ENCODE measurements at places on chromosomes 7 and 10.

DNA sequence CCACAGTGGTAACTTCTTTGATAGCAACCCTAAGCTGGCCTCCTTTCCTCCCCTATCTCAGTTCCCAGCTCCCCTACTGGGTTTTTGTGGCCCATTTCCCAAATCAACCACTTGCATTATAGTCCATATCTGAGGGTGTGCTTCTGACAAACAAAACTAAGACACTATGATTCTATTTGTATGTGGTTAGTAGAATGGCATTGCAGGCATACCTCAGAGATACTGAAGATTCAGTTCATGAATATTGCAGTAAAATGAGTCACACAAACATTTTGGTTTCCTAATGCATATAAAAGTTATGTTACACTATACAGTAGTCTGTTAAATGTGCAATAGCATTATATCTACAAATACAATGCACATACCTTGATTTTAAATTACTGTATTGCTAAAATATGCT is 15.4 kb upstream of the TMEM243 start:
- no peak for DNase-seq

- DNase-seq = no peak
These were observed 200.9 kb downstream of the CREB5 start for GRCh38 chr7:28613262-28613661.

GRCh38 chr7:44103923-44104859 is at the start of gene AEBP1:
TSS of gene AEBP1 (plus strand) at chr7:44104345. CDS start at chr7:44104666, 321 bp downstream.
- no peak for DNase-seq

- no peak for DNase-seq
These were observed 52.6 kb downstream of the HTR7 start for GRCh38 chr10:90805206-90805605.

GRCh38 chr10:123759041-123759440 is 92.9 kb downstream of the GPR26 start:
- DNase-seq = no peak

DNA sequence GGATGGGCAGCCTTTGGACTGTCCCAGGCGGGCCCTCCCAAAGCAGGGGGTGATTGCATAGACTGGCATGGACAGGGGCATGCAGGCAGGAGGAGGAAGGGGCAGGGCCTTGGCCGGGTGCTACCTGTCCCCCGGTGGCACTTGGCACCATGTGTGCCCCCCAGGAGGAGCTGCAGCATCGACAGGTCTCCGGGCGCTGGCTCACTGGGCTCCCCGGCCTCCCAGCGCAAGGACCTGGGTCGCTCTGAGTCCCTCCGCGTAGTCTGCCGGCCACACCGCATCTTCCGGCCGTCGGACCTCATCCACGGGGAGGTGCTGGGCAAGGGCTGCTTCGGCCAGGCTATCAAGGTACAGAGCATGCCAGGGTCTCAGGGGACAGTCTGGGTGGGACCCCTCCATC is 23.2 kb downstream of the LIMK1 start:
- DNase-seq = no peak

DNA sequence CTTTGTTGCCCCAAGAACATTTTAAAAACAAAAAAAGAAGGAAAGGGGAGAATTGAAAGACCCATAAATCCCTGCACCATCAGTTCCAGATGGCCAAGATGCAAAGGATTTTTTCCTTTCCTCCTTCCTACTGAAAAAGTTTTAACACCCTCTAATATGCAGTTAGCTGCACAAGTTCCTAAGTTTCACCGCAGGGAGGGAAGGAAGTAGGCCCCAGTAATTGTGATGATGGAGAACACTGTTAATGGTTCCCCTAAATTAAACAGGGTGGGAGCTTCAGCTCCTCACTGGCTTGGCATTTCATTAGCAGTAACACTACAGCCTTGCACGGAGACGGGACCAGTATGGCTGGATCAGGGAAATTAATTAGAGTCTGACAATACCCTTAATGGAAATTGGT is 63.7 kb upstream of the PPIF start:
- no peak for DNase-seq

DNA sequence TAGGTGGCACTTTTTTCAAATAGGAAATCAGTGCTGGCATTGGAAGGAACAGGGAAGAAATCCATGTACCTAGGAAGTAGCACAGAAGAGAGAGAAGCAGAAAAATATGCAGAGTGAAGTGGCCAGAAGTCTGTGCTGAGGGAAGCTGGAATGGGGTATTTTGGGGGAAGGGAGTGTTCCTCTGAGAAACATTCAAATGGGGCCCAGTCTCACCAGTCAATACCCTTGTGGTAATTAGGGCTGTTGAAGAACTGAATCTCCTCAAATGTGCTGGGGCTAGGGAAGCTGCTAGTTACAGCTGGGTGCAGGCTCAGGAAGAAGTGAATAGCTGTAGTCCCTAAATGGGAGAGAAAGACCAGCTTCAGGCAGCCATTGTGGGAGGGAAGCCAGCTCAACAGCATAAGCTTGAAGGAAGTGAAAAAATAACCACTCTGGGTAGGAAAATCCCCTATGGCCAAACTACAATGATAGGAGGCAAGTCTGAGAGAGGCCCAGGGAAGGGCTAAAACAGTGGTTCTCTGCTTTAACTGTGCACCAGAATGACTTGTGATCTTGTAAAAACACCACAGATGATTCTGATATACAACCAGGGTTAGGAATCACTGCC is 7.6 kb downstream of the NDST2 start:
- no peak for DNase-seq

DNA sequence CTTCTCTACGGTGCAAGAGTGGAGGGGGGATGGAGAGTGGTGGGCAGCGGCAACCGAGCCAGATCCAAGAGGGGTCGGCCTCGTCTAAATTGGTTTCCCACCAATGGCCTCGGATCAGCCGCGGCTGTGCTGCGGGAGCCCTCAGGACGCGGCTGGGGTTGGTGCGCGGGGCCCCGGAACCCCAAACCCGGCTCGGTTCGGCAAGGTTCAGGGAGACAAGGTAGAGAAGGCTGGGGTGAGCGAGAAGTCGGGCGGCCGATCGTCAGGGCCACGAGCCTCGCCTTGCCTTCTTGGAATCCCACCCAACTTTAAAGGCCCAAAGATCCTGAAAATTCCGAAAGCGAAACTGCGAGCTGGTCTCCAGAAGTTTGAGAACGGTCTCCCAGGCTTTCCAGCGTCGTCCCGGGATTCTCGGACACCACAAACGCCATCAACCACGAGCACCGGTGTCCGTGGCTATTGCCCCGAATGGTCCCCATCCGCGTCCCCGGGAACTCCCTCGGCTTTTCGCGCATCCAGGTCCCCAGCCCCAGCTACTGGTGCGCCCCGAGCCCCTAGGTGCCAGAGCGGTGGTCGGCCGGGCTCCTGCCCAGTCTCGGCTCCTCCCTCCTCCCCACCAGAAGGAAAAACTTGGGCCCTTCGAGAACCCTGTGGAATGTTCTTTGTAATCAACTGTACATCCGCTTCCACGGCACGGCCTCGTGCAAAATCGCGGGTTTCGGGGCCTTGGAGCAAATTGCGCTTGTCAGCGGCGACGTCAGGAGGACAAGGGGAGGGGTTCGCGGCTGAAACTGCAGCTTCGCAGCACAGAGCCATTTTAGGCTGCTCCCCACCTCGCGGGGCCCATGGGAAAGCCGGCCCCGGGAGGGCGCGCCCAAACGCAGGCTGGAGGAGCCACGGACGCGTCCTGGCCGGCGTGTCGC is 3.2 kb downstream of the SFMBT2 start:
- no peak for DNase-seq

DNA sequence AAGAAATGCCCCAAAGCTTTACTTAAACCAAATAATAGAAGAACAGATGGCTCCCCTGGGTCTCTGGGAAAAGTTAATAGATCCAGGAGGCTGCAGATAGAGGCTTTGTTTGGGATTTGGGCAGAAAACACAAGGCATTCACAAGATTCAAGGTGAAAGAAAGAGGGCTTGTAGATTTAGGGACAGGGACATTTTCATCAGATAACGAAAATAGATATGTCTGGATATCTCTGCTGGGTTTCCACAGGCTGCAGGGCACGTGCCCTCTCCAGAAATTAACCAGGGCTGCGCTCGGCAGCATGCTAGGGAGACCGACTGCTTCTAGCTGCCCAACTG is 14.9 kb downstream of the CARD11 start:
- DNase-seq = peak; percentile 74

DNA sequence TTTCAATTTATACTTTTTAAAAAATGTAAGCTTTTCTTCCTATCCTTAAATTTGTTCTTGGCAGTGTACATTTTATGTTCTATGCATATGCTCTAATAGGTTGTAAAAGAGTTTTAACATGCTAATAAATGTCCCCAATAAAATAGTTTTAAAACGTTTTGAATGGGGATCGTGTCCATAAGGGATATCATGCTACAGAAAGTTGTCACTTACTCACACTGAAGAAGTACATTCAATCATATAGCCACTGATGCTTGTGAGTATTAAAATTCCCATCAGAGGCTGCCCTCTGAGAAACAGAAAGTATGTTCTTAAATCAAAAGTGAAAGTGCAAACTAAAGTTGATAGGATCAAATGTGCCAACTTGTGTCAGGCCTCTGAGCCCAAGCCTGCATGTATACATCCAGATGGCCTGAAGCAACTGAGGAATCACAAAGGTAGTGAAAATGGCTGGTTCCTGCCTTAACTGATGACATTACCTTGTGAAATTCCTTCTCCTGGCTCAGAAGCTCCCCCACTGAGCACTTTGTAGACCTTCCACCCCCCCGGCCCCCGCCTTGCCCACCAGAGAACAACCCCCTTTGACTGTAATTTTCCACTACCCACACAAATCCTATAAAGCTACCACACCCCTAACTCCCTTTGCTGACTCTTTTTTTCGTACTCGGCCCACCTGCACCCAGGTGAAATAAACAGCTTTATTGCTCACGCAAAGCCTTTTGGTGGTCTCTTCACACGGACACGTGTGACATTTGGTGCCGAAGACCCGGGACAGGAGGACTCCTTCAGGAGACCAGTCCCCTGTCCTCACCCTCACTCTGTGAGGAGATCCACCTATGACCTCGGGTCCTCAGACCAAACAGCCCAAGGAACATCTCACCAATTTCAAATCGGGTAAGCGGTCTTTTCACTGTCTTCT is 877 bp upstream of the NOD1 start:
- no peak for DNase-seq

DNA sequence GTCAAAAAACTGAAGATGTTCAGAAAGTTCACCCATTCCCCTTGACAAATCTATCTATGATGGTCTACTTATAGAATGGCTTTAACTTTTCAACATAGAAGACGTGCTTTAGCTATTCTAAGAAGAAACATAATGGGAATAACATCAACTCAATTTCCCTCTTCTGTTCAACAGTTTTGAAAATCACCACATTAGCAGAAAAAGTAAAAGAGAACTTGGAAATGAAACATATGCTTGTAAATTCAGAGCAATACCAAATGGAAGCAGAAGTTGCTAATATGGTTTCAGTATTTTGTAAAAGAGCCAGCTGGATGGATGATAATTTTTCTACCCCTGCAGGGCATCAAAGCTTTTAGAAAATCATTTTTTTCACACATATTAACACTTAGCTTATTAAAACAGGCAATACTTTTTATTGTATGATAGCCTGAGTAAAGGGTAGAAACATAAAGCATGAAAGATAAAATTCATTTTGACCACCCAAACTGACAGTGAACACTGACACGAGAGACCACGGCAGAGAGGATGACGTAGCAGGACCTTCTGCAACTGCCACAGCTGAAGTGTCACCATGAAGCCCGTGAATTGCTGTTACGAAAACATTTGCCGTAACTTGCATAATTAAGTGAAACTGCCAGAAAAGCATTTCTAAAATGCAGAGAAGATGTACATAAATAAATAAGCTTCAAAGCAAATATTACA is 39.2 kb upstream of the FEZF1 start:
- no peak for DNase-seq

DNA sequence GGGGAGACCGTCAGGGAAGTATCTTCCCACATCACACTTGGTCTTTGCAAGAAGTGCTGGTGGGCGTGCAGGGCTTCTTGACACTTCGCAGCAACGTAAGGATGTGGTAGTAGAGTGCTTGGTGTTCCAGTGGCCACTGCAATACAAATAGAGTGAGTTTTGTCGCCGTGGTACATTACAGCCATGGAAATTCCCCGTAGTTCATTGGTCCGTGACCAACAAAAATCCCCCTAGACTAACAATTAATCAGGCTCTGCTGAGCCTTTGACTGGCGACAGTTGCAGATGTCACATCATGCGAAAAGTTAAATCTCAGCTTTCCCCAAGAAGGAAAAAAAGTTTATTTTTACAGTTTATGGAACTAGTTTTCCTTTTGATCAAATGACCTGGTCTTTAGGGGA is 134.7 kb downstream of the MGMT start:
- peak; percentile 68 for DNase-seq

GRCh38 chr7:75982306-75983064 is 11.9 kb downstream of the TMEM120A start:
- DNase-seq = no peak

GRCh38 chr7:98177553-98177952 is 33.7 kb upstream of the BHLHA15 start:
- DNase-seq = no peak

GRCh38 chr7:140028311-140028710 is 34.4 kb downstream of the PARP12 start:
- DNase-seq = no peak
